Stimulated activated CD4-positive, alpha-beta T cell treated with anti-CD3 and anti-CD28 coated beads, Interleukin-4, amount 100 ng/mL, for 1 hour (primary cell): ENCODE measurements at places on chromosomes 11 and 22.

DNA sequence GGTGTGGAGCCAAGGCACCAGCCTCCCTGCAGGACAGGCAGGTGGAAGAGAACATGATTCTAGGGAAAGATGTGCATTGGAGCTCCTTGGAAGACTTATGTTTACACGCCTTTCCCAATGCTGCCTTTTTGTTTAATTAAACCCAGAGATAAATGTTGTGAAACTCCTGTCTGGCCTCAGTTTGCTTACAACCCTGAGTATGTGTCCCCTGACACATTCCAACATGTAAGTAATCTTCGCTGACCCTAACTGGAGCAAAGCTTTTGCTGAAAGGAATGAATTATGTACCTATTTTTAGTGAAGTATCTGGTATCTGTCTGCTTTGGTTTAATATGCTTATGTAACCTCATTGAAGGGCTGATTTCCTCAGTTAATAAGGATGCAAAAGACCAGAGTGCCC lies 56.7 kb downstream of the APIP start:
- DNase-seq, result no peak

GRCh38 chr22:30266445-30267381 lies at the start of gene OSM:
OSM (minus strand) TSS chr22:30266851; CDS start chr22:30266799, 52 bp downstream.
- DNase-seq, result peak; percentile 54

GRCh38 chr11:117871160-117871559 lies 5.3 kb downstream of the FXYD6 start:
- no peak for DNase-seq

DNA sequence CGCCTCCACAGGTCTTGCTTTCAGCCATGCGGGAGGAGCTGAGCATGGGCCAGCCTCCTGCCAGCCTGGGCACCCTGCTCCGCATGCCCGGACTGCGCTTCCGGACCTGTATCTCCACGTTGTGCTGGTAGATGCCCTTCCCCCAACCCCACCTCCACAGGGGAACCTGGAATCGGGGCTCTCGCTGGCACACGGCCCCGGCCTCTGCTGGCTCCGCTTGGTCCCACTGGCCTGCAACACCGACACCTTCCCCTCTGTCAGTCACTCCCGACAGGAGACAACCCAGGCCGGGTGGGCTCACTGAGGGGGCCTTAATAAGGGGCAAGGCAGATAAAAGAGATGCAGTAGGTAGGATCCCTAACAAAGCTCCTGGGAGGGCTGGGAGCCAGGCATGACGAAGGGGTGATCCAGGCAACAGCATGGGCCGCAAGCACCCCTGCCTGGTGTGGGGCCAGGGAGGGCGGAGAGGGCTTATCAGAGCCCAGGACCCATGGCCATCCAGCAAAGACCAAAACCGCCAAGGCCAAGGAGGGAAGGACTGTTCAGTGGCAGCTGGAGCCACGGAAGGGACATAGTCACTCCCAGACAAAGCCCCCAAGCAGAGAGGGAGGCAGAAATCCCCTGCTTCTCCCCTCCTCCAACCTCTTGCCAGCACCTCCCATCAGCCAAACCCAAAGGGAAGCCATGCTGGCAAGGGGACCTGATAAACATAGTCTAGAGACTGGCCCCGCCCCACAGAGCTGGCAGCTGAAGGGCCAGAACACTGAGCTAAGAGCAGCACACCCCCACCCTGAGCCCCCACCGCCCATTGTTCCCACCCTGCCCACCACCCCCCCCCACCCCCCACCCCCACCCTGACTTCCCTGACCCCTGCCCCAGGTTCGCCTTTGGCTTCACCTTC lies 8.0 kb downstream of the SLC22A12 start:
- DNase-seq, result no peak

GRCh38 chr22:38214302-38215056 lies 12.7 kb downstream of the MAFF start:
- peak; percentile 66 for DNase-seq

DNA sequence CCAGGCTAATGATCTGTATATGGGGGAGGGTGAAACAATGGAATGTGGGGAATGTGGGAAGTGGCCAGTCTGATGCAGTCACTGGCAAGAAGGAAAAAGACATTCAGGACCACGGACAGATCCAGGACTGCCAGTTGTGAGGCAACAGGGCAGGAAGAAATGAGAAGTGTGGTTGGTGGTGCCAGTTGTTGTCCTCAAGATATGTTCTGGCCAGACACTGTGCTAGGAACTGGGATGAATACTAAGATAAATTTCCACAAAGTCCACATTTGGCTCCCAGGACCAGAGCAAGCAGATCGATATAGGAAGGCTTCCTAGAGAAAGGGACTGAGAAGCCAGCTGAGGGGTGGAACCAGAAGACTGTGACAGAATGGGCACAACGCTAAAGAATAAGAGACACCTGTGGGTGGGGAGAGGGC lies 6.8 kb upstream of the TPBGL start:
- DNase-seq, result no peak

GRCh38 chr22:49811020-49811791 lies 16.5 kb downstream of the BRD1 start:
- no peak for DNase-seq

GRCh38 chr11:33237039-33237597 lies 20.1 kb upstream of the HIPK3 start:
- DNase-seq, result no peak

- DNase-seq, result no peak
These were observed 70.2 kb upstream of the PPARA start for GRCh38 chr22:46079861-46080821.

DNA sequence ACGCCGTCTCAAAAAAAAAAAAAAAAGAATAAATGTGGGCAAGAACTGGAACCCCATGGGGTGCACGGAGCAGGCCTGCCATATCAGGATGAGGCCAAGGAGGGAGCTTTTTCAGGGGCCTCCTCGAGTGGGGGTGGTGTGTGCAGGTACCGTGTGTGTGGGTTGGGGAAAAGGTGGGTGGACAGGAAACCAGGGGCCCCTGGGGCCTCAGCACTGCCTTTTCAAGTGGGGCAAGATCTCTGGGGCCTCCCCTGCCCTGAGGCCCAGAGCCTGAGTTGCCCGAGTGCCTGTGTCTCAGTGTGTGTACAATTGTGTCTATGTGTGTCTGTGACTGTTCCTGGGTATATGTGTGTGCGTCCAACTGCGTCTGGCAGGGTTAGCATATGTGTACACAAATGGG lies 23.8 kb downstream of the TEF start:
- peak; percentile 44 for DNase-seq

- no peak for DNase-seq
These were observed 25.2 kb downstream of the MUC6 start for GRCh38 chr11:1011320-1011698.

GRCh38 chr11:20089796-20090653 lies 70.2 kb downstream of the DBX1 start:
- no peak for DNase-seq

DNA sequence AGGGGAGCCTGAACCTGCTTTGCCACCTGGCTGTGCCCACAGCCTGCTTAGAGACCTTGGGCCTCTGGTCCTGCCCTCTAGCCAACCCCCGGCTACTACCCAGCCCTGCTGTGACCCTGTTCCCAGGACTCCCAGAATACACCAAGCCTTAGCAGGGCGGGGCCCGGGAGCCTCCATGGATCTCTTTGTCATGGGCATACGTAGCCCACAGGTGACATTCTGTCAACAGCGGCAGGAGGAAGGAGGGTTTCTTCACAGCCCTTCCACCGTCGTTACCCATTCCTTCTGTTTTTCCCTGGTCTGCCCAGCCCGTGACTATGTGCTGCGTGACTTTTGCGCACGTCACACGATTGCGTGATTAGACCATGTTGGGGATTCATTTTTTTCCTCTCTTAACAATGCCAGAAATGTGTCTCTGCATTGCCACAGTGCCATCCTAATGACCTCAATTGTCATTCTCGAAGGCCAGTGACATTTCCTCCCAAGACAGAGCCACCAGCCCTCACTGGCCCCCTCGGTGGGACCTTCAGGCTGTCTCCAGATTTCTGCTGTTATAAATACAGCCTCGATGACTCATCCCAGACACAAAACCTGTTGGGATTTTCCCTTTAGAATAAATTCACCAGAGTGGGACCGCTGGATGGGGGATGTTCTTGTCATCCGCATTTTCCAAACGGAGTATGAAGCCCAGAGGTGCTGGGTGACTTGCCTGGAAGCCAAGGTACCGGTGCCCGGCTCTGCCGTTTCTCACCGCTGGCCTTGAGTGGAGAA lies 9.0 kb downstream of the SYT12 start:
- no peak for DNase-seq

- no peak for DNase-seq
These were observed 34.4 kb downstream of the ARVCF start for GRCh38 chr22:19981961-19982920.

DNA sequence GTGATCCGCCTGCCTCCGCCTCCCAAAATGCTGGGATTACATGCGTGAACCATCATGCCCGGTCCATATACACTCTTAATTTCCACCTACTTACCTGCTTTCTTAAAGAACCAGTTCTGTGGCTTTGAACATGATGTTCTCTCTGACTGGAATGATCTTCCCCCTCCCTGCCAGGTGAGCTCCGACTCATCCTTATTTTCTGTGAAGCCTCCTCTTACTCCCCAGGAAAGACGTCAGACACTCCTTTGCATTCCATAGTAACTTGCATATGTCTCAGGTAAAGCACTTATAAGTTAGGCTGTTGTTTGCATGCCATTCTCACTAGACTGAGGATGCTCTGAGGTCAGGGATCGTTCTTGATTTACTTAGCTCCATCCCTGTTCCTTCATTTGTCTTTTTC lies 91.8 kb upstream of the RAB1B start:
- no peak for DNase-seq

GRCh38 chr11:75421035-75421602 lies 11.9 kb downstream of the KLHL35 start:
- DNase-seq, result no peak

- no peak for DNase-seq
These were observed 379.3 kb downstream of the INSC start for GRCh38 chr11:15493921-15494620.

GRCh38 chr11:45704133-45704532 lies 38.7 kb upstream of the CHST1 start:
- no peak for DNase-seq

- DNase-seq, result no peak
These were observed 600 bp upstream of the ESAM start for GRCh38 chr11:124762624-124763155.

DNA sequence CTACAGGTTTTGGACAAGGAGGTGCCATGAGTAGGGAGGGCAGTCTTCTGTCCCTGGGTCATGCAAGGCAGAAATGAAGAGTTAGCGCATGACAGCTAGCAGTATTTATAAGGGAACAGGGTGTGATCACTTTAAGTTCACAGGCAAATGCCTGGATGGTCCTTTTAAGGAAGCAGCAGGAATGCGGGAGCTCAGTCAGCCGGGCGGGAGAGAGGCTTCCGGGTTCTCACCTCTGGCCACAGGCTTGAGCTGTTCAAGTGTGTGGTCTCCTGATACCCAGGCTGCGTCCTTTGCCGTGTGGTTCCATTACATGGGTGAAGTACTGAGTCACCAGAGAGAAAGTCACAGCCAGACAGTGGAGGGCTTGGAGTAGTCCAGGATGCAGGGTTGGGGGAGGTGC lies 105.4 kb downstream of the BCR start:
- no peak for DNase-seq

GRCh38 chr22:30005213-30005857 lies 74.9 kb upstream of the HORMAD2 start:
- peak; percentile 62 for DNase-seq

- DNase-seq, result no peak
These were observed 51.3 kb downstream of the ADM start for GRCh38 chr11:10356161-10356560.

- no peak for DNase-seq
These were observed 1.8 kb upstream of the SLC37A2 start for GRCh38 chr11:125061281-125061680.

- no peak for DNase-seq
These were observed 450.5 kb upstream of the CCDC90B start for GRCh38 chr11:83736684-83737083.

DNA sequence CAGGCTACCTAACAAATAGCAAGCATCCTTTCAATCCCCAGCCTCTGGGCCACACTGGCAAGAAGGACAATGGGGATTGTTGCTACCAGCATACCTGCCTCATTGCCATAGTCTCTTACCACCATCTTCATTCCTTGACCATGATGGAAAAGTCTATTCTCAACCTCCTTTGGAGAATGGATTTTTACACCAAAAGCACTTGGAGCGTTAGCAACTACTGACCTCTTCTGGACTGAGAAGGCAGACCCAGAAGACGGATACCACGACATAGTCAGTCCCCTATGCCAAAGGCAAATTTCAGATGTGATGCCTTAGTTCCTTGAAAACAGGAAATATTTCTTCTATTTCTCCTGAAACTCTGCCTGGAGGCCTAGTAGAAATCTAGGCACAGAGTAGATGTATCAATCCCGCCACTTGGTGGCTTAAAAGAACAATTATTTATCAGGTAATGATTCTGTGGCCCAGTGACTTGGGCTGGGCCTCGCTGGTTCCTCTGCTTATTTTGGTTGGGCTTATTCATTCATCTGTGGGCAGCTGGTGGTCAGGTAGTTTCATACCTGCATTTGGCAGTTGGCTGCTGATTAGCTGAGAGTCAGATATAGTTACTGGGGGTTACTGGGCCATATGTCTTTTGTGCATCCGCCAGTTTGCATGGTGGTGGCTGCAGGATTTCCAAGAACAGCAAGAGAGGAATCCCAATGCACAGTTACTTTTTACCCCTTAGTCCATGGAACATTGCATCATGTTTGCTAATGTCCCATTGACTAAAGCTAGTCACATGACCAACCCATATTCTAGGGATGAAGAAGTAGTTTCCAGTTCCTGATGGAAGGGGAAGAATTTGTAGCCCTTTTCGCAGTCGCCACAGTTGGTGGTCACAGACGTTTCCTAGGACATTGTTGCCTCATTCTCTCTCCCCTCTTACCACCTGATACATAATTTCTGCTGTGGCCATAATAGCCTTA lies 75.2 kb downstream of the DHCR7 start:
- no peak for DNase-seq

DNA sequence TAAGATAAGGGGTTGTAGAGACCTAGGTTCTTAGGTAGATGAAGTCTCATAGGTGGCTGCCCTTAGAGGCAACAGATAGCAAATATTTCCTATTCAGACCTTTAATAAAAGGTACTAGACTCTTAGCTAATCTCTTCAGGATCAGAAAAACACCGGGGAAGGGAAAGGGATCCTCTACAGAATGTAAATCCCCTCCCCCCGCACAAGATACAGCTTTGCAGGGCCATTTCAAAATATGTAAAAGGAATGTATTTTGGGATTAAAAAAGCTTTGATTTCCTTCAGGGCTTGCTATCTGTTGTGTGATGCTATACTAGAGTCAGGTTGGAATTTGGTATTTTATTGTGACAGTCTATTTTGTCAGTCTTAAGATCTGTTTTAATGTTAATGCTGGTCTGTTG lies 113.2 kb downstream of the SWAP70 start:
- no peak for DNase-seq

DNA sequence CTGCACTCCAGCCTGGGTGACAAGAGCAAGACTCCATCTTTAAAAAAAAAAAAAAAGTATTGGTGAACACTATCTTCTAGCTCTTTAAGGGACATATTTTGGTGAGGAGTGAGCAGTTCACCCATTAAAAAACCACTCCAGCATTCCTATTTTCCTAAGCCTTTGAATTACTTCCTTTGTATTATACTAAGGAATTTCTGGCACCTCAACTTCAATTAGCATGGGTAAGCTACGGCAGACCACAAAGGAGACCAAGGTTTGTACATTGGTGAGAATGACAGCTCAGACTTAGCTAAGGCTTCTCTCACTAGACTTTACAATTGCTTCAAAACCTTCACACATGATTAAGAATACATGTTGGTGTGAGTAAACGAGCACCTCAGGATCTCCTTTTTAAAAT lies 57.0 kb upstream of the BIRC3 start:
- DNase-seq, result no peak

GRCh38 chr11:121714351-121714750 lies 261.6 kb upstream of the SORL1-AS1 start:
- DNase-seq, result no peak

- peak; percentile 76 for DNase-seq
These were observed 11.4 kb downstream of the IGSF9B start for GRCh38 chr11:133945087-133945974.
